ENCODE measurements at places on chromosomes 7 and 10.

DNA sequence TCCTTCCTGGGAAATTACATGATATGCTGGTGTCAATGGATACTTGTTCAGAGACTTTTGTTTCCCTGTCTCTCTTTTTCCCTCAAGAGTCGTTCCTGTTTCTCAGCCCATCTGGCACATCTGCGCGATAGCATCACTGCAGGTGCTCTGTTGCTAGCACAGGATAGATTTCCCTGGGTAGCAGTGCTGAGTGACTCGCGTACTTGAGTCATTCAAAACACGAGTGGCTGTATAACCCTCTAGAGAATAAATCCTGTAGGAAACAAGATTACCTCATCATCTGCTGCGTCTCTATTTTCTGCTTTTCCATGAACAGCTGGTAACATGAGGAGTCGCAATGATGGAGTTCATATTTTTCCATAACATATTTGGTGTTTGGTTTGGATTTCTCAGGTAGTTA is 452.0 kb upstream of the FZD8 start:
- no peak for DNase-seq

GRCh38 chr10:126663880-126664279 is 6.6 kb downstream of the C10orf90 start:
- DNase-seq = no peak

DNA sequence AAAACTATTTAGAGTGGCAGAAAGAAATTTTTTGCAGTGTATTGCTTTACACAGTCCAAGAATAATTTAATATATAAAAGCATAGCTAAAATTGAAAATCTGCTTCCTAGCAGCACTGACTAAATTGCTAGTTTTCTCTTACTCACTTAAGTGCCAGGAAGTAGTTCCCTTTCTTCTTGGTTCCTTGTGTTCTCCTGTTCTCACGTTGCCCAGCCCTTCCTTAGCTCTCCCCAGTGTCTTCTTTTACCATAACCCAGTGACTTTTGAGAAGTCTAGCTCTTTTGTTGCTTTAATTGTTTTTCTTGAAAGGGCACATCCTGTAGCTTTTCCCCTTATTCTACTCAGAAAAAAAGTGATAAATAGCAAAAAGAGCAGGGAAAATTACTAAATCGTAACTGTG is 215.5 kb downstream of the THSD7A start:
- no peak for DNase-seq

GRCh38 chr7:2399848-2400587 is 3.4 kb upstream of the CHST12 start:
- DNase-seq = no peak

DNA sequence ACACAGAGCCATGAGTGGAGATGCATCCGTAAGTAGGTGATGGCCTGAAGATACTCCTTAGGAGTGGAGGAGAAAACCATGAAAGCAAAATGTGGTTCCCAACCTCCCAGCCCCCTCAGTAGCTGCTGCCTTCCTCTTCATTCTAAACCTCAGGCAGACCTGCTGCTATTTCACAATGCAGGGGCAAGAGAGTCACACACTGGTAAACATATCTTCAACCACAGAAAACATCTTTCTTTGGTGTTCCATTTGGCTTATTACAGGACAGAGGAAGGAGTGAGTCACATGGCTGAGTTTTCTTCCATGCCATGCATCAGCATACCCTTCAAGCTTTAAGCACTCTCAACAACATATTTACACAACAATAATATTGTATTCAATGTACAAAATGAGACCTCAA is 342.1 kb downstream of the BMPER start:
- no peak for DNase-seq

GRCh38 chr7:102991540-102992214 is 78.9 kb downstream of the LRRC17 start:
- peak; percentile 45 for DNase-seq

GRCh38 chr7:113209449-113210203 is 91.3 kb upstream of the SMIM30 start:
- no peak for DNase-seq

DNA sequence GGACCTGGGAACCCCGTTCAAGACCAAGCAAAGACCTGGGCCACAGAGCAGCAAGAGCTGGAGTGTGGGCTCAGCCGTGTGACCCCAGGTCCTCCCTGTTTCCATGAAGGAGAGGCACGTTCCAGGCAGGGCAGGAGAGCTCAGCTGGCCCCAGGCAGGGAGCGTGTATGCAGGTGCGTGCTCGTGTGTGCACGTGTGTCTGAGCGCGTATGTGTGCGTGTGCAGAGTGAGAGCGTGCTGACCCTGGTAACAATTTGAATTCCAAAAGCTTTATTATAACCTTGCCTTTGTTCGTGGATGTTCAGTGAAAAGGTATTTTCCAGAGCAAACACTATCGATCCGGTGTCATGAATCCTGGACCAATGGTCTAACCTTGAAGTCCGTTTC is 54.6 kb downstream of the FOXL3 start:
- DNase-seq = no peak

Data from NCI-H446 (cell line).